ENCODE measurements at places on chromosomes 1 and 21. TPM values are rescaled to one million over a fixed set of nuclear protein-coding genes. Genes with fewer than 3 reads are reported as not detected.
A peak's percentile ranks its signal among the peaks of the same experiment; 100 is the strongest.

The ADAMTS5 gene
- total RNA-seq: not detected

The ARHGAP29 gene
- total RNA-seq: not detected

The DCAF6 gene
- total RNA-seq: 23.1 TPM

The DIRAS3 gene
- total RNA-seq: not detected

The PIAS3 gene
- total RNA-seq: 29.0 TPM

DNA sequence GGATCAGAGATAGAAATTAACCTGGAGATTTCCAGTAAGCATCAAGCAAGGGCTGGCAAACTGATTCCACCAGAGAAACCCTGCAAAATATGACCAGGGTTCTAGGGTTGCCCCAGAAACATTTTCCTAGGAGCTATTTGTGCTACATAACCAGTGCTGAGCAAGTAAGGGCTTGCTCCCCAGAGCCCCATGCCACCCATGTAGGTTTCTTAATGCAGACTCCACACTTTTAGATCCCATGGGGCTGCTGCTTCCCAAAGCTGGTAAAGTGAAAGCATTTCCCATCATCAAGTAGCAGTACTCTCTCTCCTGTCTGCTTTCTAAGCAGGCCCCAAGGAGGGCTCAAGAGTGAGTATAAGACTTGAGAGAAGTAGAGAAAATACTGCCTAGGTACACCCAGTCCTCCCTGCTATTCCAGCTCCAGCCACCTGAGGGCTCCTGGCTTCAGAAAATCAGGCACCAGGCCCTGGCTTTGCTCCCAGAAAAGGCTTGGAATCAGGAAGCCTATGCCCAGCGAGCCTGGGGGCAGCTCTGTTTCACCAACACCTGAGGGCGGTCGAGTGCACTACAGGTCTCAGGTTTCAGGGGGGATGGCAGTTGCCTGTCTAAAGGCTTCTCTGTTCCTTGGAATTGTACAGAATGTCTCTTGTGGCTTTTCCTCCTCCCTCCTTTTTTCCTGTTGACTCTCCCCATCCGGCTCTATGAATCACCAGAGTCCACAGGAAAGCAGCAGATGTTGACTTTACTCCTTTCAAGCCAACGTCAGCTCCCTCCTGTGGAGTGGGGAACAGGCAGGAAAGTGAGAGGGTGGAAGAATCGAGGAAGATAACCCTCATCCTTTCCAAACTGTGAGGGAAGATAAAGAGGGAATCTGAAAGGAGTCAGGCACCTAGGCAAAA is 6.2 kb upstream of the ANKRD35 start:
- peak; percentile 35 for DNase-seq

- peak; percentile 31 for DNase-seq
These were observed at the start of gene SYPL2 for GRCh38 chr1:109466452-109467300. Gene SYPL2 (plus strand): TSS chr1:109466546. CDS start chr1:109466844, 298 bp downstream.

GRCh38 chr1:158833264-158833663 is 2.1 kb downstream of the MNDA start:
- no peak for DNase-seq

- DNase-seq: no peak
These were observed 108.5 kb downstream of the NIBAN1 start for GRCh38 chr1:184865831-184866230.

DNA sequence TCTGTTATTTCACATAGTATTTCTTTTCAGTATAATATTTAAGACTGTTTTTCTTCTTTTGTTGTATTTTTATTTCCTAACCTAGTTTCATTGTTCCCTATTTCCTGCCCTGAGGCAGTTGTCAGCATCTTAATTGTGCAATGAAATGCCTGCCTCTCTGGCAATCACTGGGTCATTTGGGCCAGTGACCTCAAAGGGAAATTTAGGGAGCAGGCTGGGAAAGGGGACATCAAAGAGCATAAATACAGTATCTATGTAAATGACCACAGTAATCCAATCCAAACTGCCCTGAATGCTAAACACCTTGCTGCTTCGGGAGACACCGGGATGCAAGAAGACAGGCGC is 147.8 kb downstream of the TLR5 start:
- no peak for DNase-seq

- no peak for DNase-seq
These were observed 1.3 kb downstream of the ZBTB7B start for GRCh38 chr1:155003766-155004351.

DNA sequence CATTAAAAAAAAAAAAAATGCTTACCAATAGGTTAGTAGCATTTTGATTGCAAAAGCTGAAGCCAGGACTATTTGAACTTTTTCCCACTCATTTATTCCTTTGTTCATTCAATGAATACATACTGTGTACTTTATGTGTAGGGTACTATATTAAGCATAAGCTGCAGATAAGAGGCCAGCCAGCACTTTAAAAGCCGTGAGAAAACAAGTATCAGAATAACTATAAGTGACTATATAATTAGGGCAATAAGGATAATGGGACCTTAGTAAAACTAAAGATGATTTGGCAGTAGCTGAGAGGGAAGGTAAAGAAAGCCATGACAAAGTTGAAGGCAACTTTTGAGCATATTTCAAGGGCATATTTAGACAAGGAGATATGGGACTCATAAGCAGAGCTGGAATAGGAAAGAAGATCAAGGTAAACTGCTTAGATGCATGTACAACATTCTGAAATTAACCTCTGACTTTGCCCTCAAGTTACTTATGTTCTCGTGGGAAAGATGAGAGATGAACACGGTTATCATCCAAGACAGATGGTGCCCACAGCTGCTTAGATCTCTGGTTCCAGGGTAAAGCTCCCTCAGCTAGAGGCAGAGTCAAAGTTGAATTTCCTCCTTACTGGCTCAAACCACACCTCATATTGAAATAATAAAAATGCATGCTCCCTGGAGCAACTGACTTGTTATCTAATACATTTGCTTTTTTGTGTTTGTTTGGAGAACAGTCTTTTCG is 44.0 kb upstream of the FMO2 start:
- no peak for DNase-seq

- no peak for DNase-seq
These were observed 442.3 kb downstream of the PLPP3 start for GRCh38 chr1:56137090-56137489.

GRCh38 chr1:176522310-176522845 is 59.4 kb downstream of the PAPPA2 start:
- no peak for DNase-seq

- DNase-seq: no peak
These were observed 33.4 kb upstream of the IFFO2 start for GRCh38 chr1:18989896-18990295.

- no peak for DNase-seq
These were observed 145.7 kb downstream of the CLIC6 start for GRCh38 chr21:34814529-34814951.

- no peak for DNase-seq
These were observed 185.8 kb downstream of the MRPL39 start for GRCh38 chr21:25421321-25422028.

DNA sequence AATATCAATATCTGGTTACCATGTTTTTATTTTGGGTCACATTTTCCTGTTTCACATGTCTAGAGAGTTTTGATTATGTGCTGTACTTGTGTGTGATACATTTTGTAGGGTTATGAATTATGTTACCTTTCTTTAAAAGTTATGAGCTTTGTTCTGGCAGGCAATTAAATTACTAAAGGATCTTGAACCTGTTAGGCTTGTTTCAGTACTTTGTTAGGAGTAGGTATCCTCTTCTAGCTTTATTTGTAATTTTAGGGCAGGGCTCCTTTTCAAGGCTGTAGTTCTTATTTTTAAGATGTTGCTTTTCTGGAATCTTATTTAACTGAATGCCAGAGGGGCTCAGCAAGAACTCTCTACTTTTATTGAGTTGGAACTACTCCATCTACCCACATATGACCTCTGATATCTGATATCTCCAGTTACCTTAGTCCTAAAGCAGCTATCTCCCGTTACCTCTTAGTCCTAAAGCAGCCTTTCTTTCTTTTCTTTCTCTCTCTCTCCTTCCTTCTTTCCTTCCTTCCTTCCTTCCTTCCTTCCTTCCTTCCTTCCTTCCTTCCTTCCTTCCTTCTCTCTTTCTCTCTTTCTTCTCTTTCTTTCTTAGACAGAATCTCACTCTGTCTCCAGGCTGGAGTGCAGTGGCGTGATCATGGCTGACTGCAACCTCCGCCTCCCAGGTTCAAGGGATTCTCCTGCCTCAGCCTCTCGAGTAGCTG is 23.8 kb downstream of the KCTD3 start:
- DNase-seq: no peak

- peak; percentile 54 for DNase-seq
These were observed 41.7 kb downstream of the ITPKB start for GRCh38 chr1:226697151-226697928.

GRCh38 chr1:28170001-28170596 is 6.4 kb downstream of the PTAFR start:
- DNase-seq: no peak

DNA sequence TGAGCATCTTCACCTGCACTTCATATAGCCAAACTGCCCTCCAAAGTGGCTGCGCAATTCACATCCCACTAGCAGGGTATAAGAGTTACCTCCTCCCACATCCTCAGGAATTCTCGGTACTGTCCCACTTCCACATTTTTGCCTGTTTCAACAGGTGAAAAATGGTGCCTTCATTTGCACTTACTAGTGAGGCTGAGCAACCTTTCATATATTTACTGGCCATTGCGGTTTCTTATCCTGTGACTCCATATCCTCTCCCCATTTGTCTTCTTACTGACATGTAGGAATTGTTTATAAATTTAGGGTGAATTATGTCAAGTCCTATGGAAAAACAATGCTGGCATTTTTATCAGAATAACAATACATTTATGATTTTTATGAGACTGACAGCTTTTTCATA is 61.9 kb downstream of the NIBAN1 start:
- DNase-seq: no peak

- no peak for DNase-seq
These were observed 642 bp upstream of the ST3GAL3 start for GRCh38 chr1:43706598-43707189.

DNA sequence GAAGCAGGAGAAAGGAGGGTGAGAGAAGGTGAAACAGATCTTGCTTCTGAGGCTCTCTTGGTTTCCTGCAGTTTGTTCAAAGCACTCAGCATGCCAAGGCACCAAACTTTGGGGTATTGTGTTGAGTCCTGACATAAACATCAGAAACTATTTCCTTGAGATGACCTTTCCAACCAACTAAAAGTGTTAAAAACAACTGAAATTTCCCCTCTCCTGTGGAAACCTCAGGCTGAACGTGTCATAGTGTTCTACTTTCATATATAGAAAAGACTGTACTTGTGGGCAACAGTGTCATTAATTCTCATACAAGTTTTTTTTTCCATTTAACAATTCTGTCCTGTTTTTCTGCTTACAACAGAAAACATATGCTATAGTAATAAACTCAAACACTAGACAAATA is 6.3 kb upstream of the LYST start:
- no peak for DNase-seq

DNA sequence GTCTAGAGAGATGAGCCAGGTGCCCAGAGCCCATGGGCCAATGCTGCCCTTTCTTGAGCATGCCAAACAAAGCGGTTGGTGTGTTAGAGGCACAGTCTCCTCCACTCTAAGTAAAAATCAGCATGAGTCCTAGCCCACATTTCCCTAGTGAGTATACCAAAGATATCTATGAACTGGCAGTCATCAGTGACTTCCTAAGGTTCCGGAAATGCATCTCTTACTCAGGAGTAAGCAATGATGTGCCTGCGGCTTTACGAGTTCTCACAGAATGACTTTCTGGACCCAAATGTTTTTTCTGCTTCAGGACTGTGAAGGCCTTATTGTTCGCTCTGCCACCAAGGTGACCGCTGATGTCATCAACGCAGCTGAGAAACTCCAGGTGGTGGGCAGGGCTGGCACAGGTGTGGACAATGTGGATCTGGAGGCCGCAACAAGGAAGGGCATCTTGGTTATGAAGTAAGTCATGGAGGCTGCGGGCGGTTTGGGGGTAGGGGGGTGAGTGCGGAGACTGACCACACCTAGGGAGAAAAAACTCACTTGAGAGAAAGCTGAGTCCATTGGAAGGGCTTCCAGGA is 9.2 kb downstream of the PHGDH start:
- DNase-seq: no peak

GRCh38 chr1:1407636-1408318 is 684 bp upstream of the MRPL20 start:
- no peak for DNase-seq

Measured in activated B cell treated with CpG ODN at 0.5 μM for 24 hours (primary cell).